ENCODE measurements at places on chromosomes 3 and 15.

DNA sequence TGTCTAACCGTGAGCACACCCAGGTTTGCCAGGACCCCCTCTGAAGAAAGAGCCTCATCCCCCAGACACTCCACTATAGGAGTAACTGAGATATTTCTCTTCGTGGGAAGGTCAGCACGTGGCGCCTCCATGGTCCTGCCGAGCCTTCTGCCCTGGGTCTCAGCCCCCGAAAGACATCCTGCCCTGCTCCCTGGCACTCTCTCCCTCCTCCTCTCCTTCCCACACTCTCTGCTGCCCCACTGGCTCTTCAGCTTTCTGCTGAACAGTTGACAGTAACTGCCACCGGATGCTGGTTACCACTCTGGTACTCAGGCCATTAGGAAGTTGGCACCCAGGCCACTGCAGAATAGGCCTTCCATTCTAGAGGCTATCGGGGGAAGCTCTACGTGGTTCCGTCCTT lies 185.2 kb downstream of the UACA start:
- no peak for DNase-seq

GRCh38 chr3:34365231-34365630 lies 566.8 kb downstream of the PDCD6IP start:
- no peak for DNase-seq

DNA sequence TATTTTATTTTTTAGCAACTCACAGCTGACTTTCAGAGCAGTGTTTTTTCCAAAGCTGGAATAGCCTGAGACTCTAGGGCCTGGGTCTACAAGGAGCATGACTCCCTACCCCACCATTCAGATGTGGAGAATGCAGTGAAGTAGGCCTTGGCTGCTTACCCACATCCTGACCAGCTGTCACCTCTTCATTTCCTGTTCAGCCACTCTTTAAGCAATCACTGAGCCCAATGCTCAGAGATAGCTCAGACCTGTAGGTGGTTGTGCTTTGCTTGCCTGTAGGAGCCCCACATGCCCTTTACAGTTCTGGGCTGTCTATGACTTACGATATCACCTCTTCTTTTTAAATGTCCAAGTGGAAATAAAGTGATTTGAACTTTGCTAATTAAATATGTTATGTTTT lies 148.1 kb downstream of the NEK11 start:
- no peak for DNase-seq

GRCh38 chr15:73331991-73332925 lies 36.5 kb downstream of the HCN4 start:
- DNase-seq, result no peak

- no peak for DNase-seq
Measured at GRCh38 chr15:41895491-41895890, 1.6 kb upstream of the SPTBN5 start.

DNA sequence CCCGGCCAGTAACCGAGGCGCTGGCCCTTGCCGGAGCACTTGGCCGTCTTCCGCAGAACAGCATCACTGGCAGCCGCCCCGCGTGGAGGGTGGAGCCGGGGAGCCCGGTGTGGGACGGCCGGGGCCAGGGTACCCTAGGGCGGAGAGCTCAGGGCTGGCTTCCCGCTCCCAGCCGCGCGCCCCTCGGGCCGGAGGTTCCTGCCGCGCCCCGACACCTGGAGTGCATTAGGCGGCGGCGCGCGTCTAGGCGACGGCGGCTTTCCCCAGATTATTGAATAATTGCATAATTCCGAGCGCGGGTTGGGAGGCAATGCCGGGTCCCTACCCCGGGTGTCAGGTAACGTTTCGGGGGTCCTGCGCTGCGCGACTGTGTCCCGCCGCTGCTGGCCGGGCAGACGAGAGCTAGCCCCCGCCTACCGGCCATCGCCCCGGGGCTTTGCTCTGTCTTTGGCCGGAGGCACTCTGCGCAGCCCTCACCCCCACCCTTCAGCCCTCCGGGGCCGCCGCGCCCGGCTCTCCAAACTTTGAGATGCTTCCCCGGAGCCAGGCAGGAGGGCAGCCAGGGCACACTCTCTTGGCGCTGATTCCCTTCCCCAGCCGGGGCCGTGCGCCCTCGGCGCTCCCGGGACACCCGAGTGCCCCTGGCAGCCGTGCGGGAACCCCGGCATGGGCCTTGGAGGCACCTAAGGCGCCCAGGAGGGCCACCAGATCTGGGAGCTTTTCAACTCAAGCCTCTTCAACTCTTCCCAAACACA lies 749 bp downstream of the ITGA11 start:
- DNase-seq, result no peak

DNA sequence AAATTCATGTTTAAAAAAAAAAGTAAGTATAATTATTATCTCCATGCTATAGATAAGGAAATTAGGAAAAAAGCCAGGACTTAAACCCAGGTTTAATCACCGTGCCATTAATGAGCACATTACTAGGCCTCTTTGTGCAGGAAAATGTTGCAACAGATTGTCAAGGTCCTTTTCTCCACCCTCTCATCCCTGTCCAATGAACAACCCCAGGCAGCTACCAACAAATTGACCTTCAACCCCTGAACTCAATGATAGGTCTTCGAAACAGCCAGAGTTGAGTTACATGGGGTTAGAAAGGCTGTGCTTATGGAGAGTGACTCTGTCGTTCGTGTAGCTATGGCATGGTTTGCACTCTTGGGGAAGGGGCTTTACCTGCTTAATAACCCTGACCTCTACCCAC lies 84.2 kb upstream of the CTNNB1 start:
- DNase-seq, result no peak
